ENCODE measurements at places on chromosomes 5 and 9. TPM values are rescaled to one million over a fixed set of nuclear protein-coding genes. Genes with fewer than 3 reads are reported as not detected.
A peak's percentile ranks its signal among the peaks of the same experiment; 100 is the strongest.

- DNase-seq = no peak
These were observed 46.9 kb upstream of the RGS7BP start for GRCh38 chr5:64458948-64459347.

MAP1B gene
- 44.0 TPM for total RNA-seq

PROB1 gene
- 0.17 TPM for total RNA-seq

DNA sequence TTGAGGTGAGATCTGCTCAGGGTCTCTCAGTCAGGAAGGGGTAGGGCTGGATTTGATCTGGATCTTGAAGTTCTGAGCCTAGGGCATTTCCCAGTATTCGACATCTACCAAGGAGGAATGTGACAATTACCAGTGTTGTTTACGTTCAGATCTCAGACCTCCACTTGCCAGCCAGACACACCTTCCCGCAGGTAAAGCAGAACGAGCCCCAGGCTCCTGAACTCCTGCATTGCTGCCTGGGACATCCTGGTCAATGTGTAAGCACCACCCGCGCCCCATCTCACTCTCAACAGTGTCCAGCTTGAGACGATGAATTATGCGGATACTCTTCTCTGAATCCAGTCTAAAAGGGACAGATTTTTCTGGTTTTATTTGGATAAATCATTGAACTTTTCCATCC, 56.7 kb upstream of the PTCH1 start:
- DNase-seq = no peak

REEP2 gene
- total RNA-seq = 12.3 TPM

FST gene
- 1.7 TPM for total RNA-seq

DNA sequence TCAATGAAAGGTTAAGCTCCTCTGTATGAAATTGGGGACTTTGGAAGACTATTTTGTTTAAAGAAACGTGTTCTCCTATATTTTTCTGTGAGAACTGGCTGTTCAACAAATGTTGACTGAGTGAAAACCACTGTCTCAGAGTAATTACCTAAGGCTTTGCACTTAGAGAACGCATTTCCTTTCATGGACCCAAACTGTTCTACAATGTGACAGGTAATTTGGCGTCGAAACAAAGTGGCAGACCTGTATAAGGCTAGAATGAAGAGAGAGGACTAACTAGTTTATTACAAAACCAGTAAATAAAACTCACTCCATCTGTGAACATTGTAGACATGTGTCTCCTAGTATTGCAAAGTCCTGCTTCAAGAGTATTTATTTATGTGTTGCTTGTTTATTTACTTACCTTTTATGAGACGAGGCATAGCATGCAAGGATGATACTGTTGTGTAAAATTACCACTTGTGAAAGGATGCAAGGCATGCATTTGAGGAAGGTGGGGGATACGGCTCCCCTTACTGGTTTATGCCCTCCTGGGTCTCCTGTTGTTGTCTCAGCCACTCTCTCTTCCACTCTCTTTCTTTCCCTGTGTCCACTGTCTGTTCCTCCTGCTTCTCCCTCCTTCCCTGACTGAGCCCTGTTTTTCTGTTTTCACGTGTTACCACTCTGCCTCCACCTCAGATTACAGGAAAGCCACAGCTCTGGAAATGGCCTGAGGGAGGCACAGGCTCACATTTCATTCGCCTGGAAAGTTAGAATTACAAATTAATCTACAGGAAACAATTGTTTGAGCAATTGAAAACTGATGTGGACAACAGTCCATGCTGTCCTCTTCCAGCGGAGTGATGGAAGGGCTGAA, 444.0 kb upstream of the ZNF608 start:
- DNase-seq = peak; percentile 63
